Stimulated activated CD8-positive, alpha-beta memory T cell treated with anti-CD3 and anti-CD28 coated beads, Interleukin-2, amount 100 ng/mL, for 1 hour (primary cell): ENCODE measurements at places on chromosomes 5 and 9.

- DNase-seq = no peak
These were observed 57.7 kb downstream of the AK8 start for GRCh38 chr9:132820169-132820944.

- DNase-seq = peak; percentile 66
These were observed 3.0 kb downstream of the GRK6 start for GRCh38 chr5:177429248-177430040.

DNA sequence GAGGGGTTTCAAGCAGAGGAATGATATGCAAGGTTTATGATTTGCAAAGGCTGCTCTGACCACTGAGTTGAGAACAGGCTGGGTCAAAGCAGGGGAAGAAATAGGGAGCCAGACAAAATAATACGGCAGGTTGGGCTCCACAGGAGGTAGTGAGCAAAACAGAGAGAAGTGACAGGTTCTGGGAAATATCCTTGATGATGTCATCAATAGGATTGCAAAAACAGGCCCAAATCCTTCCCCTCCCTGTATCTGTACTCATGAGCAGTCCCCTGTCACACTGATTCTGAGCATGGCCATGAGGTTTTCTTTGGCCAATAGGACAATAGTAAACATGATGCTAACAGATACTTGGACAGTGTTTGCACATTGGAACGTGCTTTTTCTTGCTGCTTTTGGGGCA, 471.8 kb upstream of the BRINP1 start:
- no peak for DNase-seq

GRCh38 chr5:22577006-22577405, 276.1 kb downstream of the CDH12 start:
- DNase-seq = no peak

- no peak for DNase-seq
These were observed 42.1 kb upstream of the OLFM1 start for GRCh38 chr9:135045264-135045927.

DNA sequence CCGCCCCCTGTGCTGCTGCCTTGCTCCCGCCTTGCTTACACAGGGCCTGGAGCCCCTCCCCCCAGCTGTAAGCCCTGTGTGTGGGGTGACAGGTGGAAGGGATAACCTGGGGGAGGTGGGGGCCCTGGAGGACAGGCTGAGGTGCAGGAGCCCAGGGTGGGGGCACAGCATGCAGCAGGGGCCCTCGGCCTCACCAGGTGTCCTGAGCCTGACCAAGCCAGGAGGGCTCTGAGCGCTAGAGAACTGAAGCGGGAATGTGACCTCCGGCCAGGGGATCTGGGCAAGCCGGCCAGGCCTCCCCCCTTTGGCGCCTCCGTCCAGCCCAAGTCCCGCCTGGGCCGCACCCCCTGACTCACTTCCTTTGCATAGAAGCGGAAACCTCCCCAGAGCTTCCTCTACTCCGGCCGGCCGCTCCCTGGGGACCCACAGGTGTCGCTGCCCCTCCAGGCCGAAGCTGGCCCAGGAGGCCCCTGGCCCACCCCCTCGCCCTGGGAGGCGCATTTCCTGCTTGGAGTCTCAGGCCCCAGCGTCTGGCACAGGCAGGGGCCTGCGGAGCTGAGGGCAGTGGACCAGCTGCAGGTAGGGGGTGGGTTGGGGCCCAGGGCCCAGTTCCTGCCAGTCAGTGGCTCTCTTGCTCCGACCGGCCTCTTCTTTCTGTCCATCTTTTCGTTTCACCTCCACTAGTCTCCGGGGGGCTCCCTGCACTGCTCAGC, at the start of gene TOR4A:
Gene TOR4A (plus strand): TSS at position 398 of the 713 bp plus-strand sequence. CDS start 964 bp downstream, outside the sequence.
- DNase-seq = no peak

- DNase-seq = no peak
These were observed 59.5 kb downstream of the NUDT12 start for GRCh38 chr5:103503066-103503465.

- DNase-seq = no peak
These were observed 75.9 kb downstream of the AUH start for GRCh38 chr9:91285729-91286353.

GRCh38 chr5:148708854-148709253, 54.5 kb upstream of the HTR4 start:
- no peak for DNase-seq

- no peak for DNase-seq
These were observed 17.5 kb downstream of the KCNT1 start for GRCh38 chr9:135719472-135719871.

DNA sequence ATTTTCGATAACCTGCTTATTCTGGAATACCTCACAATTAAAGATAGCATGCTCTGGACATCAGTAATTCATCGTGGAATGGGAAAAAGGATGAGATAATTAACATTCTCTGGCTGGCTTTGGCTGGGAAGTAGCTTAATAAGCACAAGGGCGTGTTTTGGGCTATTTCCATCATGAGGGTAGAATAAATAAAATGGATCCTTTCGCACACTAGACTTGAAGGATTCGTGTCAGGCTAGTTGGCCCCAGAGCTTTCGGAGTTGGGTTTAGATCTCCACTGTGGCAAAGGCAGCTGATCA, 151.2 kb upstream of the ADRA1B start:
- no peak for DNase-seq

DNA sequence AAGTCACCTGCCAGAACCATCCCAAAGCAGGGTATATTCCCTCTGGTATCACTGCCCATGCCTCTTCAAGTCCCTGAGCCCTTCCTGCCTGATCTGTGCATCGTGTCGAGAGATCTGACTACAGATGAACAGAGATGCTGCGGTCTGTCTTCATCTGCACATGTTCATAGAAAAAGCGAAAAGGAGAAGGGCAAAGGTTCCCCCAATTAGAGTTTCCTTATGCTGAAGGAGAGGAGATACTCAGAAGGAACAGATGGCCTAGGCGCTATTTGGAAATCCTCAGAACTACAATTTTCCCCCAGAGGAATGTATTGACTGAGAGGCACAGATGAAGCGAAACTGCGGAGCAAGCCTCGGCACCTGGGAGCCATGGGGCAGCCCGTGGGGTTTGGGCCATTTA, 170.9 kb downstream of the SEC61B start:
- DNase-seq = no peak

DNA sequence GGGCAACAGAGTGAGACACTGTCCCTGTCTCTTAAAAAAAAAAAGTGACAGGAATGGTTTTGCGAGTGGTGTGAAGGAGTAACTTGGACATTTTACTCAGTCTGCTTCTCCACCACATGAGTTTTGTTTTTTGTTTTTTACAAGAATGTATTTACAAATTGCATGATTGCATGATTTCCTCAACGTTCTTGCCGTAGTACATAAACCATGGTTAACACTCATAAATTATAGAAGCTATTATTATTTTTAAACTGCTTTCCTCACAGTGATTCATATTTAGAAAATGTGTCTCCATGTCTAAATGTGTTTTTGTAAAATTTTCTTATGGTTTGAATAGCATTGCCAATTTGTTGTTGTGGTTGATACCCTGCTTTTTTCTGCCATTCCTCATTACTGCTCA, 220.0 kb downstream of the GOLPH3 start:
- no peak for DNase-seq

DNA sequence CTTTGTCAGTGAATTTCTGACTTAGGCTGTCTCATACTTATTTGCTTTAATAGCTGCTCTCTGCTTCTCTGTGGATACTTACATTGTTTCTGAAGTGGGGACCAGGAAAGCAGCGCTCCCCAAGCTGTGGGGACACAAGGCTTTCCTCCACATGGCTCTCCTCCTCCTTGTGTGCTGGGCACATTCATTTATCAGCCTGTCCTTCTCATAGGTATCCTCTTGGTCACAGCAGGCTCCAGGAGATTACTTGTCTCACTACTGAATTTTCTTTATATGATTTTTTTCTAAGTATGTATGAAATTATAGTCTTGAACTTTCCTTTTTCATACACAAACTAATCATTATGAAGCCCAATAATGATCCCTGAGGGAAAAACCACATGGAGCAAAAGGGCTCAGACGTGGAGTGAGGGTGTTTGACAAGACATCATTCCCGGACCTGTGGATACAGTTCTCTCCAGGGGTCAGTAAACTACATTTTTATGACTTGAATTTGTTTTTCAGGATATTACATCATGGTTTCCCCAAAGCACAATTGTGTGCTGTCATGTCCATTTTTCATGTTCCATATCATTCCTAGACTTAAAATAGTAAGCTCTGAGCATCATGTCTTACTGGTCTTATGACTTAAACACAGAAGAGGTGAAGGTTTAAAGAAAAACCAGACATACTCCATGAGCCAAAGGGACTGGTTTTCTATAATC, 234.5 kb downstream of the PCSK1 start:
- no peak for DNase-seq

DNA sequence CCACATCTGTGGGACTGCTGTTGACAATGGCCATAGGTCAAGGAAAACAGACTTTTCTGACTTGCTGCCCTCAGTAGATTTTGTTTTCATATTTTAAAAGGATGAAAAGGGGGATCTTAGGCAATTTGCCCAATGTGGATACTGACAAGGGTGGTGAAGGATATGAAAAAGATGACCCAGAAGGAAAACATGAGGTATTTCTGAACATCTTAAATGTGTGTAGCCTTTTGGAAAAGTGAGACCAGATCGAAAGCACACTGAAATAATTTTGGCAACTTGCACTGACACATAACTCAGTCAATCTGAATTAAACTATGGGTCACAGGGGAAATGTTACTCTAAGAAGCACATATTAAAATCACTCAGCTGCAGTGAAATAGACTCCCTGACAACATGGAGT, 1793.0 kb upstream of the ACO1 start:
- no peak for DNase-seq

DNA sequence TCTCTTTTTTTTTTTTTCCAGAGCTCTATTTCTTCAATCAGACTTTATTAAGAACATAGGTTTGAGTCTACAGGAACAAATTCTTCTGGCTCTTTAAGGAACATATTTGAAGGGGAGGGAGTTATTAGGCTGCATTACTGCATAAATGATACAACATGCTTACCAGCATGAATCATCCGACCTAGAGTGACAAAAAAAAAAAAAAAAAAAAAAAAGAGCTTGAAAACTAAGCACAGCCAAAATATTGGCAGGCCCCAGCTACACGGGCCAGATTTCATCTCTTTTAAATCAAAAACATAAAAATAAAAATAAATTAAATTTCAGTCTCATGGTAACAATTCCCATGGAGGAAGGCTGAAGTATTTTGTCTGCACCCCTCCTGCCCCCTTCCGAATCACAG, 26.3 kb downstream of the MSX2 start:
- DNase-seq = no peak

DNA sequence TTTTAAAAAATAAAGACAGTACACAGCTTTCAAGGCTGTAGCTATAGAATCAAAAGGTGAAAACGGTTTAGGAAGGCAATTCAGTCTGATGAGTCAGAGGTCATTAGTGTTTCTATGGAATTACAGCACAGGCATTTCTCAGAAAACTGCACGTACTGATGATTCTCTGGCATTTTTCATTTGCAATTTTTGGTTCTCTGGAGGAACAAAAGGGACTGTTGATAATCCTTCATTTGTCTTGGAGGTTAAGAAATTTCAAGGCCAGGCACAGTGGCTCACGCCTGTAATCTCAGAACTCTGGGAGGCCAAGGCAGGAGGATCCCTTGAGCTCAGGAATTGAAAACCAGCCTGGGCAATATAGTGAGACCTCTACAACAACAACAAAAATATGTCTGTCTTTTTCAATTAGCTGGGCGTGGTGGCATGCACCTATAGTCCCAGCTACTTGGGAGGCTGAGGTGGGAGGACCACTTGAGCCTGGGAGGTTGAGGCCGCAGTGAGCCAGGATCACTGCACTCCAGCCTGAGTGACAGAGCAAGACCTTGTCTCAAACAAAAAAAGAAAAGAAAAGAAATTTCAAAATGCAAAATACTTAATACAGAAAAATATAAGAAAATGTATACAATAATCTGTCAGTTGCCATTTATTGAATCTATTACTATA, 27.3 kb downstream of the NR6A1 start:
- no peak for DNase-seq

GRCh38 chr5:80756292-80756691, 101.5 kb upstream of the DHFR start:
- DNase-seq = no peak

GRCh38 chr5:66814146-66814991, 218.2 kb downstream of the MAST4 start:
- no peak for DNase-seq

DNA sequence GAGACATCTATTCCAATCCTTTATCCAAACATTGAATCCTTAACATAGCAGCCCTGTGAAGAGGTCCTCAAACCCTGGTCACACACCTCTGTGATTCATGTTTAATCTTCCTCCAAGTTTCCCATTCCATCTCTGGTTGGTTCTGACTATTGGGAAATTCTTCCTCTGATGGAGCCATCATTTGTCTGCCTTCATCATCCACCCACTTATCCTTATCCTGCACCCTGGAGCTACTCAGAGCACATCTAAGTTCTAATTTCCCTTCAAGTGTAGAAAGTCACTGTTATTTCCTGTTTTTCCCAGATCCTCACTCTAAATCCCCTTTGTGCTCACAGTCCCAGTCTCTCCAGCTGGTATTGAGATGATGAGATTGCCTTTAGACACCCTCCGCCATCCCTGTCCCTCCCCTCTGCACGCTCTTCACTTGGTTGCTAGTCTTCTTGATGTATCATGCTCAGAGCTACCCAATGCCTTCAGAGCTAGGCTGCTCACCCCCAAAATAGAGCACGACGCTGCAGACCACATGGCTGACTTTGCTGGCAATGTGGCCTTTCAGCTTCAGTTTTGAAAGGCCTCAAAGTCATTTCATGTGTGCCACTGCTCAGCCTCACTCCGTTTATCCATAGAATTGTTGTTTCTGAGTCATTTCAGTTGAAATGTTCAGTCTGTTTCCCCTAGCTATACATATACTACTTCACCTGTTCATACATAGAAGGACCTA, 154.3 kb downstream of the PALM2AKAP2 start:
- DNase-seq = no peak

DNA sequence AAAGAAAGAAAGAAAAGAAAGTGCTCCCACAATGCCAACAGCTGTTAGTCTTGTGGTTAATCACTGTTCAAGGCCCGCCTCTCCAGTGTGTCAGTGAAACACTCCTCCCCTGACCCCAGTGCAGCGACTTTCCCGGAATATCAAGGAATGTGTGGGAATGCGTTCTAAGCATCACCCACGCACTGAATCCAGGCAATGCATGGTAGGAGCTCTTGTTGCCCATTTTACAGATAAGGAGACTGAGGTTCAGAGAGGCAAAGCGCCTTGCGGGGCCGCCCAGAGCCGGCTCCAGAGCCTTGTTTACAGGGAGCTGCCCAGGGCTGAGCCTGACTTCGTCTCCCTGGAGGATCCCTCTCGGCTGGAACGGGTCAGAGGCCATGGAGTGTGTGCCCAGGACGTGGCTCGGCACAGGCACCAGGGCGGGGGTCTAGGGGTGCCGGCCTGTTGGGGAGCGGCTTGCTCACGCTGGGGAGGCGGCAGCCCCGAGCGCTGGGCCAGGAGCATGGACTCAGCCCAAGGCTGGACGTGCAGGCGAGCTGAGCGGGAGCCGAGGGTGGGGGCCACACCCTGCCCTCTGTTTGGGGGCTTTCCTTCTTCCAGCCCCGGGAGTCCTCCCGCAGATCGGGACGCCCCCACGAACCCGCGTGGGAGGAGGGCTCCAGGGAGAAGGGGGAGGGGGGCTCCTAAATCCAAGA, 823 bp downstream of the ST6GALNAC6 start:
- DNase-seq = no peak

GRCh38 chr9:107239474-107239873, 43.6 kb upstream of the RAD23B start:
- DNase-seq = no peak

- no peak for DNase-seq
These were observed 162.1 kb downstream of the SNX18 start for GRCh38 chr5:54679686-54680085.
